GM18507 (cell line): ENCODE measurements at places on chromosomes 2 and 18.

DNA sequence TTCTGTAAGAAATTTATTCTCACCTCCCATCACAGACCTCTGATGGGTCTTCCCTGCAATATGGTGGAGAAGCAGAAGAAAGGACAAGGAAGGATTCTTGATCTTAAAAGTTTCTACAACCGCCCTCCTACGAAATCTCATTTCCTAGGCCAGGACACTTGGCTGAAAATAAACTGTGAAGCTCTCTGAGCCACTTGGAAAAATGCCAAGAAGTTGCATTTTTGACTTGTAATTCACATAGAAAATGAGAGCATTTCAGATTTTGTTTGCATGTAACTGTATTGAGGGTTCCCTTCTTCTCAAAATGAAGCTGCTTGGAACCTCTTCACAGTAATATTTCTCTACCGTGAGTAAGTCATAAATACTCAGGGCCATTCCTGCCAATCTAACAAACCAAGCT is 458.3 kb upstream of the SLC14A2 start:
- no peak for DNase-seq

DNA sequence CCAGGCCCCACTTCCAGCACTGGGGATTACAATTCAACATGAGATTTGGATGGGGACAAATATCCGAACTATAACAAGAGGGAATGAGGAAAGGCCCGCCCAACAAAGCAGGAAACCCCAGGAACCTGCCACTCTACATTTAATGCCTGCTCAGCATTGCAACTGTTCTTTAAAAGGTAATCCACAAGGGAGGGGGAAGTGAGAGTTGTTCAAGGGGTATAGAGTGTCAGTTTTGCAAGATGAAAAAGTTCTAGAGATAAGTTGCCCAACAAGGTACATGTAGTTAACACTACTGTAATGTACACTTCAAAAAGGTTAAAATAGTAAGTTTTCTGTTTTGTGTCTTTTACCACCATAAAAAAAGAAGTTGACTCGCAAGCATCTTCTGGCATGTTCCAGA is 137.6 kb downstream of the MBD2 start:
- DNase-seq, result no peak

DNA sequence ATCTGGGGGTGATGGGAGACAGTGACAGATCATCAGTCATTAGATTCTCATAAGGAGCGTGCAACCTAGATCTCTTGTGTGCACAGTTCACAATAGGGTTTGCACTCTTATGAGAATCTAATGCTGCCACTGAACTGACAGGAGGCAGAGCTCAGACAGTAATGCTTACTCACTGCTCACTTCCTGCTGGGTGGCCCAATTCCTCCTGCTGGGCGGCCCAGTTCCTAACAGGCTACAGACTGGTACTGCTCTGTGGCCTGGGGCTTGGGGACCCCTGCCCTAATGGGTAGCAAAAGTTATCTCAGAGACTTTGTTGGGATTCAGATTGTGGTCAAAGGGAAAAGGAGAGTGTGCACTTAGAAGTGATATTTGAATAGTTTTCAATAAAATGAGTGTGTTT is 840.1 kb upstream of the ID2 start:
- no peak for DNase-seq

GRCh38 chr2:64913357-64913869 is 75.8 kb upstream of the SLC1A4 start:
- DNase-seq, result no peak

- DNase-seq, result no peak
These were observed 33.4 kb upstream of the ST3GAL5 start for GRCh38 chr2:85922199-85922598.

- DNase-seq, result no peak
These were observed 124.3 kb upstream of the SLC39A10 start for GRCh38 chr2:195532628-195533271.

DNA sequence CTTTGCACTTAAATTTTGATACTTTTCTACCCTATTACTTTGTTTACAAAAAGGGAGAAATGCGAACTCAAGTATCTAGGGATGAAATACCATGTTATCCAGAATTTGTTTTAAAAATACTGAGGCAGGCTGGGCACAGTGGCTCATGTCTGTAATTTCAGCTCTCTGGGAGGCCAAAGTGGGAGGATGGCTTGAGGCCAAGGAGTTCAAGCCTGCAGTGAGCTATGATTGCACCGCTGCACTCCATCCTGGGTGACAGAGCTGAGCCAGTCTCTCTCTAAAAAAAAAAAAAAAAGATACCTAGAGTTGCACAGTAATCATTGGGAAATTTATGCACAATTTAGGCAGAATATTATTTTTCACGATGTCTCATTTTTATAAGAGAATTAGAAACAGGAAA is 12.4 kb upstream of the VAPA start:
- no peak for DNase-seq

- DNase-seq, result no peak
These were observed 131.5 kb upstream of the L3MBTL4 start for GRCh38 chr18:6546229-6546628.

GRCh38 chr2:182444806-182445205 is 18.0 kb upstream of the PDE1A start:
- no peak for DNase-seq

DNA sequence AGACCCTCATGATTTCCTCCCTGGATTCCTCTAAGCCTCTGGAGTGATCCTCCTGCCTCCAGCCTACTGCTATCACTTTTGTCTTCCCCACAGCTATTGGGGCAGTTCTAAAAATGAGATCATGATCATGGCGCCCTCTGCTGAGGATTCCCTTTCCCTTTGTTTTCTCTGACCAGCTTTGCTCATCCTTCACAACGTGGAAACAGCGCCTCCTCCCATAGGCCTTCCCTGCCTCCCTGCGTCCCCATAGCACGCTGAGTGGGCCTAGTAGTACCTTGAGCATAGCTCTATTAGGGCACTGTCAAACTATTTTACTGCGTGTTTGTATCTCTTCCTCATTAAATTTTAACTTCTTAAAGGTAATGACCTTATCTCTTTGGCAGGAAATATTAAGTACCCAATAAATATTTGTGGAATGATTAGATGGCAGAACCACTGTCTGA is 207.0 kb upstream of the FANCL start:
- DNase-seq, result no peak

GRCh38 chr2:78077633-78078032 is 555.5 kb upstream of the LRRTM4 start:
- DNase-seq, result no peak

DNA sequence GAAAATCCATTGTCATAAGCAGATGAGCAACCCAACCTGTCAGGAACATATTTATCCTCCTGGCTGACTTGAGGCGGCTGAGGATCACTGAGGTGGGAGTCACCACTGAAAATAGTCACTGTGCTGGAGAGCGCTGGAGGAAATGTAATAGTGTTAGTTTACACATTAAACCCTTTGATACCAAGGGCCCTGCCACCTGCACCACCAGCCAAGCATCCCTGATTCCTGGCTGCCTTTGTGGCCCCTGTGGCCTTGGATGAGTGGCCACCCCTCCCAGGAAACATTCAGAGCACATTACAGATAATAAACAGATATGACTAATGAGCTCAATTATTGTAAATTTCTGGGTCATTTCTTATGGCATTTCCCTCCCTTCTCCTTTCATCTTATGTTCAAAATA is 105.9 kb downstream of the LYPD1 start:
- no peak for DNase-seq

DNA sequence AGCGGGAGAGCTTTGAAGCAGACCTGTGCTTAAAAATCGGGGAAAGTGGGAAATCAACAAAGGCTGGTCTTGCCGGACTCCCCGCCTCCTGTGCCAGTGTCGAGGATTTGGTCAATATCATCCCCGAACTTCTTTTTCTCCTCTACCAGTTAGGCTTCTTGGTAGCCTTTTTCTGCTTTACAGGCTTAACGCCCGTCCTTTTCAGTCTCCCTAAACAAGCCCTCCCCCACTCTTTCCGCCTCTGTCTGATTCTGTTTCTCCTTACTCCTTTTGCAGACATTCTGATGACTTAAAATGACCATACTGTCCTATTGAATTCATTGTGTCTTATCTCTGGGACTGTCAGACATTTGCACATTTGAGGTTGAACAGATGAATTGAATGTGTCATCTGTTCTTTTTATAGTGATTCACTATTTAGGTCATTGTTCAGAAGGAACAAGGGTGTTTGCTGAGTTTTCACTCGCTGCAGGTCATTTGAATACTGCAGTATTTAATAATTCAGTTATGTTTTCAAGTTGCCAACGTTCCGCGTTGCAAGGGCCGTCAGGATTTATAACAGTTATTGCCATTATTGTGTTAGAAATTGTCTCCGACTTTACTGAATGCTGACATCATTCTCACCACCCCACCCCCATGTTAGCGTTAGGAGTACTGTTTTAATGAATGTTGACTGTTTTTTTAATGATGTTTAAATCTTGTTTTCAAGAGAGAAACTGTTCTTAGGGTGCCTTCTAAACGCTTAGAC is 1.1 kb downstream of the ITGAV start:
- no peak for DNase-seq

DNA sequence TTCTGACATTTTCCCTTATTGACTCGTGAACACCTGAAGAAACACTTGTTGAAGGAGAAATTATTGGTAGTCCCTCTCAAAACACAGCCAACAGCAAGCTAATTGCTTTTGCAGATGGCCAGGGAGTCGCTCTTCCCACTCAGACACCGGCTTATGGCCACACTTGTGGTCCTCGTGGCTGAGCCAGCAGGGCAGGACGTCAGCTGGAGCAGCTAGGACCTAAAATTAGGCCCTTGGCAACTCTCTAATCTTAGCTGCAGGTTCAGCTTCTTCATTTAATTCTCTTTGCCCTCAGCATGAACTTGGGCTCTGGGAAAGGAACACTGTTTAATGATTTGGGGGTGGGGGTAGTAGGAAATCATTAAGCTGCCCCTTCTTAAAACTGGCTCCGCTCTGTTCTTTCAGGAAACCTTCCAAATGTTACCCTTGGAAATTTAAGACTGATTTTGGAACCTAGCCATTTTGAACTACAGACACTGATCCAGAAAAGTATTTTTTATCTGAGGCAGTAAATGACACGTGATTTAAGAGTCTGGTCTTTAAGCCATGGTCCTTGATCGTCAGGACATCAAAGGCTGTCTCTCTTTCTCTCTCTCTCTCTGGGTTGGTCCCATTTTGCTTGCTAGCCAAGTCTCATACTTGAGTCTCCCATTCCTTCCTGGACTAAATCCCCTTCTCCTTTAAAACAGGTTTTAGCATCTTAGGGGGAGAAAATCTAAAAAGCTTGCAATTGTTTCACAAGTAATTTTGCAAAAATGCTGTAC is 77.5 kb downstream of the CDK15 start:
- DNase-seq, result no peak

DNA sequence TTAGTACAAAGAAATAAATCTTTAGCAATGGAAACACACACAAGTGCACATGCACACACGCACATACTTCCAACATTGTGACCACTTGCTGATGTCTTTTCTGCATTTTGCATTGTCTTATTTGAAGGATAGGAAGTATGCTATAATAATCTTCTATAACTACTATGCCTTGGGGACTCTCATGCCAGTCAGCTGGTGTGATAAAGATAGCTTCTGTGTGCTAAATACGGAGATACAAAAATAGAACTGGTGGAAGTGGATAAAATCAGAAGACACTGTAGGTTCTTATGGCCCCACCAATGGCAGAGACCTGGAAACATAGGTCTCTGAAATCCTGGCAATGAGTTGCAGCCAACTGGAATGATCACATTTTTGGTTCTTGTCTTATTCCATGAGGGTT is 31.5 kb upstream of the RASGRP3 start:
- DNase-seq, result no peak

- no peak for DNase-seq
These were observed 178.9 kb downstream of the FAM124B start for GRCh38 chr2:224222974-224223373.

DNA sequence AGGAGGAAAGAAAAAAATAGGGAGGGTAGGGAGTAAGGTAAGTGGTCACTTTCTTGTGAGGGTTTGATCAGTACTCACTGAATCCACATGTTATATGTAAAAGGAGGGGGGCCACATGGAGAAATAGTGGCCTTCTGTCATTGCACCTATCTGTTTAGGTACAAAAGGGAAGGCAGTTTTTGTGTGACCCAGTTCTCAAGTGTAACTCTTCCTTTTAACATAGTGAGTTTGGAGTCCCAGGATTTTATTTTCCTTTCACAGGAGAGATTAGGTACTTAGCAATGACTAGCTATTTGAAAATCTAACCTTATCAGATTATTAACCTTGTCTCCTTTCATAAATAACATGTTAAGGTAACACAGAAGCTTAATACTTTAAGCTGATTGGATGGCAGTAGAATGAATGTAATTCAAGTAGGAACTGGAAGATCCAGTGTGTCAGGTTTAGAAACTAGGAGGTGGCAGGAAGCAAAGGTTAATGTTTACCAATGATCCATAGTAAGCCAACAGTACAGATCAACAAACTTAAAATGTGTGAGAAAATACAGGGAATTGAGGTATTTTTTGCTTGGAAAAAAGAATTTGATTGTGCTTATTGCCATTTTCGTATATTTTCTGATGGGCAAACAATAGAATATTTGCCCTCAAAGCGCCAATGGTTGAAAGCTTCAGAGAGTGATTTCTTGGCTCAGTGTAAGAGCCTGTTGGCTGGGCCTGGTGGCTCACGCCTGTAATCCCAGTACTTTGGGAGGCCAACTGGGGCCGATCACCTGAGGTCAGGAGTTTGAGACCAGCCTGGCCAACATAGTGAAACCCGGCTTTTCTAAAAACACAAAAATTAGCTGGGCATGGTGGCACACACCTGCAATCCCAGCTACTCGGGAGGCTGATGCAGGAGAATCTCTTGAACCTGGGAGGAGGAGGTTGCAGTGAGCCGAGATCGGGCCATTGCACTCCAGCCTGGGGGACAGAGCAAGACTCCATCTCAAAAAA is 11.3 kb downstream of the HNMT start:
- DNase-seq, result no peak

- DNase-seq, result no peak
These were observed 58.8 kb downstream of the SCN1A start for GRCh38 chr2:166068981-166069380.

DNA sequence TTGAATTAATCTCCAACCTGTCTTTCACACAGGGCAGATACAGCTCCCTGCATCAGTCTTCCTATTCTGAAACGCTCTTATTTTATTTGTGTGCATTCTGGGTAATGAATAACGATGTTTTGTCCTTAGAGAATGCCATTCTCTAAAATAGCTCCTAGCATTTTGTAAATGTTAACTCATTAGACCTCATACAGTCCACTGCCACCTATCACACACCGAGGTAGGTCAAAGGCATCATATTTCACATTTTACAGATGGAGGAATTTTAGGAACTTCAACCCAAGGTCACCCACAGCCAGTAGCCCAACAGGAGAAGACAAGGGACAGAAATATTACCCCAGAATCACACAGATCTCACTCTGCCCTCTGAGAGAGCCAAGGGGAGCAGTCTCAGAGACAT is 455.4 kb upstream of the GYPC start:
- DNase-seq, result no peak

GRCh38 chr18:50797142-50797541 is 22.7 kb downstream of the MRO start:
- no peak for DNase-seq

DNA sequence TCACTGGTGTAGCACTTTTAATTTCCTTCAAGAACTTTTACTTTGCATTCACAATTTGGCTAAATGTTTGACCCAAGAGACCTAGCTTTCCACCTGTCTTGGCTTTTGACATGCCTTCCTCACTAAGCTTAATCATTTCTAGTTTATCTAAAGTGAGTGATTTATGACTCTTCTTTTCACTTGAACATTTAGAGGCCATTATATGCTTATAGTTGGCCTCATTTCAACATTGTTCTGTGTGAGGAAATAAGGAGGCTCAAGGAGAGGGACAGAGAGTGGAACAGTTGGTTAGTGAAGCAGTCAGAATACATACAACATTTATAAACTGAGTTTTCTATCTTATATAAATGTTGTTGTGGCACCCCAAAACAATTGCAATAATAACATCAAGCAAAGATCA is 489.3 kb upstream of the CDH2 start:
- no peak for DNase-seq
